ENCODE measurements at places on chromosomes 13 and 19. TPM values are rescaled to one million over a fixed set of nuclear protein-coding genes. Genes with fewer than 3 reads are reported as not detected.

The SYCN gene
- not detected for total RNA-seq

The CCDC70 gene
- total RNA-seq, result not detected

The ZSCAN4 gene
- not detected for total RNA-seq

The ATP8A2 gene
- total RNA-seq, result 3.2 TPM

The KASH5 gene
- total RNA-seq, result not detected

The ZNF728 gene
- not detected for total RNA-seq

The CD22 gene
- 0.23 TPM for total RNA-seq

The SLC7A9 gene
- total RNA-seq, result not detected

The GRIN2D gene
- total RNA-seq, result 0.98 TPM

Measured in epithelial cell of proximal tubule (primary cell).